Stimulated activated CD8-positive, alpha-beta memory T cell treated with anti-CD3 and anti-CD28 coated beads, Interleukin-4, amount 100 ng/mL, for 1 hour (primary cell): ENCODE measurements at places on chromosomes 4 and X.

DNA sequence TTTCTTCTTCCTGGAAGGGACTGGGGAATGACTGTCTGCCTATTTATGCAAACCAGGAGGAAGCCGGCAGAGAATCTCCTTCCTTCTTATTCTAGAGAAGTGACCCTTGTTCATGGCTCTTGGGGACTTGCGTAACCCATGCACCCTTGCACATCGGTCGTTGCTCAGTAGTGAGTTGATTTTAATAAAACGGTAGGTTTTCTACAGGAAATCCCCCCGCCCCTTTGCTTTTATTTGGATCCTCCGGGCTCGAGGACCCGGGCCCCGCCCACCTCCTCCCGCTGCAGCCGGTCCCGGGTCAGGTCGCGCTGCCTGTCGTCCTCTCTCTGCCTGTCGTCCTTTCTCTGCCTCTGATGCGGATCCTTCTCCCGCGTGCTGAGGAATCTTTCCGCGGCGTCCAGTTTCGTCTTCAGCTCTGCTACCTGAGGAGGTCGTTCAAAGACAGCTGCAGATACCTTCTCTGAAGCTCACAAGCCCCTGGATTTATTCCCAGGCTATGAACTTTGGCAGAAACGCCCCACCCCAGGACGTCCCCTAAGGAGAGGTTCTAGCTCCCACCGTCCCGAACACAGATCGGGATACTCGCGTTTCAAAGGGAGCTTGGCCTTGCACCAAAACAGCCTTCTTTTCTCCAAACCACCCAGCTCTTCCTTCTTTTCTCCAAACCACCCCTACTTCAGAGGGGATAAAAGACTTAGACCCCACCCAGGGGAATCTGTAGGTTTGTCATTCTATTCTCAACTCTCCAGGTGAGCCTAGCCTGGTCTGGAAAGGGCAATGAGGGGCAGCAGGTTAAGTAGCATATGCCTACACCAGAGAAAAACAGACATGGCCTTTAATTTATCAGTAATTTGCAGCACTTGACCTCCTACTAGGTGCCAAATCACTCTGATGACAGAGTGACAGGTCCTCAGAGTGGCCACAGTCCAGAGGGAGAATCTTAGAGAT is 7.0 kb downstream of the TNIP3 start:
- no peak for DNase-seq

- DNase-seq: no peak
Measured at GRCh38 chr4:25377572-25378436, 741 bp downstream of the ANAPC4 start.

DNA sequence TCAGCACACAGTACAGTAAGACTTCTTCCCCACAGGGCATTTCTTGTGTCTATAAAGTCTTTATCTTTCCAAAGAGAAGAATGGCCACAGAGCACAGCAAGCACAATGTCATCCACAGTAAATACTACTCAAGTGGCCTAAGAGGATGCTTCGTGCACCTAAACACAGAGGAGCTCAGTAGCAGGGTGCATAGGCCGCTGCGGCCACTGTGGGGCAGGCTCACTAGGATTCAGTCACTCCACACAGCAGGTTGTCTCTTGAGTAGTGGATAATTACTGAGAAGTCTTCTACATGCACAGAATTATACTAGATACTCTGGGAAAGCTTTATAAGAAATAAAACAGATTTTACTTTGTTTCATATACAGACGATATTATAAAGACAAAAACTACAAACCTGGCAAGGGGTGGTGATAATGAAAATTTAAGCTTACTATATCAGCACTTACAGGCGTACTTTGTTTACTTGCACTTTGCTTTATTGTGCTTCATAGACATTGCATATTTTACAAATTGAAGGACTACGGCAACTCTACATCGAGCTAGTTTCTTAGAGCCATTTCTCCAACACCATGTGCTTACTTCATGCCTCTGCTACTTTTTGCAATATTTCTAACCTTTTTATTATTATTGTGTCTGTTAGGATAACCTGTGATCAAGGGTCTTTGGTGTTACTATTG is 78.5 kb downstream of the PRDM5 start:
- no peak for DNase-seq

- DNase-seq: no peak
Measured at GRCh38 chr4:156194896-156195295, 241.2 kb upstream of the CTSO start.

DNA sequence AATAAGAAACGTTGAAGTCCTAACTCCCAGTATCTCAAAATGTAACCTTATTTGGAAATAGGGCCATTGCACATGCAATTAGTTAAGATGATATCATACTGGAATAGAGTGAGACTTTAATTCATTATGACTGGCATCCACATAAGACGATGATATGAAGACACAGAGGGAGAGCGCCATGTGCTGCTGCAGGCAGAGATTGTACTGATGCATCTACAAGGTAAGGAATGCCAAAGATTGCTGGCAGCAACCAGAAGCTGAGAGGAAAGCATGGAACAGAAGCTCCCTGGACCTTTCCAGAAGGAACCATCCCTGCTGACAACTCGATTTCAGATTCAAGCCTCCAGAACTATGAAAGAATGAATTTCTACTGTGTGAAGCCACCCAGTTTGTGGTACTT is 697.0 kb upstream of the INTU start:
- no peak for DNase-seq

DNA sequence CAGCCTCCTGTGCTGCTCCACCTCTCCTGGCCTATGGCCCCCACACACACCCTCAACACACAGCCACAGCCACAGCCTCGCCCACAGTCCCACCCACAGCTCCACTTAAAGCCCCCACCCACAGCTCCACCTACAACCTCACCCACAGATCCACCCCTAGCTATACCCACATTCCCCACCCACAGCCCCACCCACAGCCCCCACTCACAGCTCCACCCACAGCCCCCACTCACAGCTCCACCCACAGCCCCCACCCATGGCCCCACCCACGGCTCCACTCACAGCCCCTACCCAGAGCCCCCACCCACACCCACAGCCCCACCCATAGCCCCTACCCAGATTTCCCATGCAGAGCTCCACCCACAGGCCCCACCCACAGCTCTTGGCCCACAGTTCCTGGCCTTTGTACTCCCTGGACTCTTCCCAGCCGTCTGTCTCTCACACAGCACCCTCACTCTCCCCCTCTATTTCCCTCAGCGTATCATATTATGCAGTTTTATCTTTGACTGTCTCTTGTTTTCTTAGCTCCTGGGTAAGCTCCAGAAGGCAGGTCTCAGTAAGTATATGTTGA is 322.5 kb downstream of the EVC2 start:
- no peak for DNase-seq

DNA sequence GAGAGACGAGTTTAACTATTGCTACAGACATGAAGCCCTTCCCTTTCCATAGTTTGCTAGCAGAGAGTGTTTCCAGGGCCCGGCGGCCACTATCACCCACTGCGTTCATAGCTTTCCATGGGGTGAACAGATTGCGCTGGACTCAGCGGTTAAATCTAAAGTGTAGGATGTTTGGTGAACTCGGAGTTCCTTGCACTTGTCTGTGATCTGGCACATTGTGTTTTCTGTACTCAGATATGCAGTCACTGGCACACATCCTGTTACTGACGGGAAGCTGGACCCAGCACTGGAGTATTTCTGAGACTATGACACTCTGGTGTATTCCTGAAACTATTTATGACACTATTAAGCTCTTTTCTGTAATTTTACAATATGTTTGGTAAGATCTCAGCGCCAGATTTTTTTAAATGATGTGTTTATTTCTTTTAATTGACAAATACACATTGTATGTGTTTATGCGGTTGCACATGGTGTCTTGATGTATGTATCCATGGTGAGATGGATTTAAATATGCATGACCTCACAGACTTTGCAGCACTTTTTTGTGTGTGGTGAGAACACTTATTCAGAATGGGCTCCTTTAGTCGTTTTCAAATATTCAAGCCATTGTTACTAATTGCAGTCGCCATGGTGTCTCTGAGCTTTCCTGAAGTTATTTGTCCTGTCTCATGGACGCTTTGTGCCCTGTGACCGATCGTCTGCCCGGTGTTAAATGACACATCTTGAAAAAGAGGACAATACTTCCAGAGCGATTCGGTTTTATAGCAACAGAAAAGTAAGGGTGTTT is 14.1 kb downstream of the CD99 start:
- no peak for DNase-seq

- DNase-seq: no peak
Measured at GRCh38 chrX:25005382-25006185, 10.2 kb downstream of the ARX start.

GRCh38 chr4:651884-652642 is 22.0 kb downstream of the ATP5ME start:
- DNase-seq: no peak

- DNase-seq: no peak
Measured at GRCh38 chrX:74133156-74133796, 170.7 kb upstream of the ZCCHC13 start.

DNA sequence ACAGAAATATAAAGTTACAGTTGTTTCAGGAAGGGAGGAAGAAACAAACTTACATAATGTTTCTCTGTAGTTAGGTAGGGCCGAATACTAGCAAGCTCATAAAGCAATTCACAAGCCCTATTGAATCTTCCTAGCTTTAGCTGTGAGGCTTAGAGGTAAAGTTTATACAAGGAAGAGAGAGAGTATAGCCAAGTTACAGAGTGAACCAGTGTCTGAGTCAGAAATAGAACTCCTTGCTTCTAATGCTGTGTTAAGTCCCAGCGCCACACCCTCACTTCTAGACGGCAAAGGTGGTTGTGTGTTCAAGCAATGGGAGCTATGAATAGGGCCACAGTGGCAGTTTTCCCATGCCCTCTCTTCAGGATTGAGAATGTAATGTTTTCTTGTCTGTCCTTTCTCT is 6.1 kb downstream of the LPAR4 start:
- DNase-seq: no peak
